ENCODE measurements at places on chromosomes 11 and 22. TPM values are rescaled to one million over a fixed set of nuclear protein-coding genes. Genes with fewer than 3 reads are reported as not detected.

Gene EI24
- 67.1 TPM for polyA plus RNA-seq

Gene GGTLC2
- polyA plus RNA-seq, result not detected

Gene SLC7A4
- polyA plus RNA-seq, result 0.49 TPM

Gene C11orf91
- polyA plus RNA-seq, result not detected

Gene SLC22A25
- polyA plus RNA-seq, result not detected

Gene STK33
- 4.1 TPM for polyA plus RNA-seq

Gene PGA3
- polyA plus RNA-seq, result 1.6 TPM

Gene MUC15
- polyA plus RNA-seq, result not detected

Gene IFITM2
- polyA plus RNA-seq, result 1,191 TPM

Gene SPON1
- polyA plus RNA-seq, result 101 TPM

Gene FIBIN
- polyA plus RNA-seq, result 6.0 TPM

Gene MAPK8IP2
- 2.0 TPM for polyA plus RNA-seq

Gene TSGA10IP
- polyA plus RNA-seq, result not detected

Gene BTG4
- polyA plus RNA-seq, result not detected

Gene SLC37A2
- polyA plus RNA-seq, result 0.64 TPM

Gene MIF
- polyA plus RNA-seq, result 327 TPM

Gene APOL3
- polyA plus RNA-seq, result 136 TPM

Gene SULT4A1
- polyA plus RNA-seq, result 1.9 TPM

Gene SLC22A8
- not detected for polyA plus RNA-seq

Gene SCUBE2
- 11.0 TPM for polyA plus RNA-seq

Gene PDXP
- 5.7 TPM for polyA plus RNA-seq

Gene PAMR1
- 14.6 TPM for polyA plus RNA-seq

Gene MRPL23
- polyA plus RNA-seq, result 92.8 TPM

Gene APOC3
- polyA plus RNA-seq, result not detected

Gene SLC22A9
- polyA plus RNA-seq, result not detected

Gene P2RY2
- 1.0 TPM for polyA plus RNA-seq

Gene TOLLIP
- polyA plus RNA-seq, result 36.9 TPM

Gene OR5D13
- not detected for polyA plus RNA-seq

Gene GNAZ
- polyA plus RNA-seq, result 6.2 TPM

Gene TMEM223
- 19.9 TPM for polyA plus RNA-seq

Gene PLEKHB1
- 5.7 TPM for polyA plus RNA-seq

Gene GLYAT
- 0.06 TPM for polyA plus RNA-seq

Gene BDNF
- polyA plus RNA-seq, result 0.02 TPM

Gene IGHMBP2
- polyA plus RNA-seq, result 23.7 TPM

Gene PRAME
- polyA plus RNA-seq, result 0.10 TPM

Gene CARD18
- polyA plus RNA-seq, result not detected
